ENCODE measurements at places on chromosomes 6 and 20.

GRCh38 chr20:11499101-11499634, 418.5 kb upstream of the BTBD3 start:
- DNase-seq = no peak

DNA sequence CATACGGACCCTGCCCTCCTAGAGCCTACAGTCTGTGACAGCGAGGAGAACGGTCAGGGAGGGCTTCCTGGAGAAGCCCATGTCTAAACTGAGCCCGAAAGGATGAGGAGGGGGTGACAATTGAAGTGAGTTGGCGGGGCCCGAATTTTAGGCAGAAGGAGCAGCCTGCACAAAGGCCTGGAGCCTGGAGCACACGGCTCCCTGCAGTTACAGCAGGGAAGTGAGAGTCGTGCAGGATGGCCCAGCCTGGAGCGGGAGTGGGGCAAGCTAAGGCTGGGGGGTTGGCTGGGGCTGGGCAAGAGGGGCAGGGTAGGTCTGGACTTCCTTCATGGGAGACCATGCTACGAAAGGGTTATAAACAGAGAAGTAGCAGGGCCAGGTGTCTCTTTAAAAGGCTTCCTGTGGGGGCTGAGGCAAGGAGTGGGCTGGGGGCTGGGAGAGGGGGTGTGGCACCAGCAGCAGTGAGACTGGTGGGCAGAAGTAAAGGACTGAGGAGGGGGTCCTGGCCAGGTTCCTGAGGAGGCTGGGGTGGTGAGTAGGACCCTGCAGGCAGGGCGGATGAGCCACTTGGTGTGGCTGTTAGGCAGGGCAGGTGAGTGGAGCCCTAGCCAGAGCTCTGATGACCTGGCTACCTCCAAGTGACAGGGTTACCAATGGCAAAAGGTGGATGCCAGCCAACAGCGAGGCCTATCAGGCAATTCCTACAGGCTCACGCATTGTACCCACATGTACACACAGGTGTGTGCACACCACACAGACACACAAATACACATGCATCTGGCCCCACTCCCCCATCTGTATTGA, 119.2 kb downstream of the MRPL14 start:
- DNase-seq = no peak

DNA sequence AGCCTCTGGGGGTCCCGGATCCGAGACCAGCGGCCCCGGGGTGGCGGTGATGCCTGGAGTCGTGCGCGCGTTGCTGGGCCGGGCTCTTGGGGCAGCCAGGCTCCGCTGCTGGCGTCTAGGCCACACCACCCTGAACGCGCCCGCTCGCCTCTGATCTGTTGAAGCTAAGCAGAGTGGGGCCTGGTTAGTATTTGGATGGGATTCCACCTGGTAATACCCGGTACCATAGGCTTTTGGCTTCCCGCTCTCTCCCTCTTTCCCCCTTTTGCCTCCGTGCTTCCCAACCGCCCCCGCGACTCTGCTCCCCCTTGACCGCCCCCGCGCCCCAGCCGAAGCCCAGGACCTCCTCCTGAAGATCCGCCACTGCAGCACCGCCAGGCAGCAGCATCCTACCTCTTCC, 1383.5 kb upstream of the DEFB115 start:
- peak; percentile 1 for DNase-seq

DNA sequence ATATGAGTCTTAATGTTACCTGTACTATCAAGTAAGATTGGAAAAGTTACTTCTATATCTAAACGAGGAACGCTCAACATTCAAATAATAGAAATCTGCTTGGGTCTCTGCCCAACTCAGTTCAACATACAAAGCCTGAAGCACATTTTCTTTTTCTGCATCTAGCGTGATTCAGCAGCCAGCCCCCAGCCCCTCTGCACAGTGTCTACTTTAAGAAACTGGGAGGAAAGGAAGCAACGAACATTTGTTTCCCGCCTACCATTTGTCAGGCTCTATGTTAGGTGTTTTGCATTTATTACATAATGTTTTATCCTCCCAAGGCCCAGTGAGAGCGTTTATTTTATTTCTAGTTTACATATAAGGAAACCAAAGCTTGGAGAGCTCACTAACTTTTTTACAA, 17.3 kb downstream of the PHACTR1 start:
- no peak for DNase-seq

DNA sequence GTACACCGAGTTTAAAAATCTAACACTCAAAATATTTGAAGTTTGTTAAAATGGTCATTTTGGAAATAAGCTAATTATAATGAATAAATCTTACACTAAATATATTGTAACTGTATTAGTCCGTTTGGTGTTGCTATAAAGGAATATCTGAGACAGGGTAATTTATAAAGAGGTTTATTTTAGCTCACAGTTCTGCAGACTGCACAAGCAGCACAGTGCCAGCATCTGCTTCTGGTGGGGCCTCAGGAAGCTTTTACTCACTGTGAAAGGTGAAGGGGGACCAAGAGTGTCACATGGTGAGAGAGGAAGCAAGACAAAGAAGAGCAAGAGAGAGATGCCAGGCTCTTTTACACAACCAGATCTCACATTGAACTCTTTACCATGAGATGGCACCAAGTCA, 17.1 kb downstream of the ELOVL5 start:
- no peak for DNase-seq

DNA sequence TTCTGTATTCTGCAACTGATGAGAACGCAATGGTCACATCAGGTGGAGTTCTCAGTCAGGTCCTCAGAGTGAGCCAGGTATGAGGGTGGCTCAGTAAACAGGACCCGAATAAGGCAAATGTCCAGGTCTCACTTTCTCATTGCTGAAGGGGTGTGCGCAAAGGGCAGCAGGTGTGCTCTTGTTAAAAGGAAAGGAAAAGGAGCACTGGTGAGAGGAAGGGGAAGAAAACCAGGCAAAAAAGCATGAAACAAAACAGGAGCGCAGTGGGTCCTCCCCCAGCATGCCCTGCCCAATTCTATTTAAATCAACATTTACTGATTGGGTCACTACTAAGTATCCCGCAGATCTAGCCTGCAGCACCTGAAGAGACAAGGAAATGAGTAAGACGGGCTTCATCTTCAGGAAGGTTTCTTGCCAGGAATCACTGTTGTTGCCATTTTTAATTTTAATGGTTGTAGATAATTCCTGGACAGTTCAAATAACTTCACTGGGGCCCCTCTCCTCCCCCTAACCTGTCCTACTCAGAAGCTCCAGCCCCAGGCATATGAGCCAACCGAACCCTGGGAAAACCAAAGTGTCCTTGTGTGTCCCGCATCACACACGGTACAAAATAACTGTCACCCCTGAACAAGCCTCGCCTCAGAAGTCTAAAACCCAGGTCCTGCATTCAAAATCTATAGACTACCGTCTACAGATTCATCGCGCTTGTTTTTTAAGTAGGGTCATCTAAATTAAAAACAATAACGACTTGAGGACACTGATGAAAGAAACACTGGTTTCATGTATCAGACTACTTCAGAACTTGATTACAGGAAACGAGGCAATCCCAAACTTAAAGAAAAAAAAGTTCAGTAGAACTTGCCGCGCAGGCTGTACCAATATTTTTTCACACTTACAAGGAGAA, 980 bp downstream of the MBOAT1 start:
- DNase-seq = peak; percentile 4

GRCh38 chr6:43292763-43293318, 5.2 kb upstream of the SLC22A7 start:
- DNase-seq = no peak

DNA sequence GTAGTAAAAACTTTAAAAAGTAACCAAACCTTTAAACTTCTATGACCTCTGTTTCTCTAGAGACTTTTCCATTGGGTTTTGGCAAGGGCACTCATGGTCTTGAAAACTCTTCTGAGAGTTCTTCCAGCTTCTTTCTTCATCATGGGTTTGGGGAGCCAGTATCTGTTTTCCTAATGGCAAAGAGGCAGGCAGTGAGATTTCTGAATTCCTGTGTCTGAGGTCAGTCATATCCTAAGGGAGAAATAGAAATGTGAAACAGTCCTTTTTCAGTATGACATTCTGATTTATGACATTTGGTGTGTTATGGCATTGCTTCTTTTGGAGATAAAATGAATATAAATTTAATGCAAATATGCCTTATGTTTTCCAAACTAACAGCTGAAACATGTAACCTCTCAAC, 518.5 kb upstream of the MARCKS start:
- no peak for DNase-seq

- DNase-seq = no peak
These were observed 121.3 kb upstream of the PTPRK start for GRCh38 chr6:128641703-128642102.

GRCh38 chr6:26172608-26172968, 85.4 kb downstream of the HFE start:
- DNase-seq = no peak

DNA sequence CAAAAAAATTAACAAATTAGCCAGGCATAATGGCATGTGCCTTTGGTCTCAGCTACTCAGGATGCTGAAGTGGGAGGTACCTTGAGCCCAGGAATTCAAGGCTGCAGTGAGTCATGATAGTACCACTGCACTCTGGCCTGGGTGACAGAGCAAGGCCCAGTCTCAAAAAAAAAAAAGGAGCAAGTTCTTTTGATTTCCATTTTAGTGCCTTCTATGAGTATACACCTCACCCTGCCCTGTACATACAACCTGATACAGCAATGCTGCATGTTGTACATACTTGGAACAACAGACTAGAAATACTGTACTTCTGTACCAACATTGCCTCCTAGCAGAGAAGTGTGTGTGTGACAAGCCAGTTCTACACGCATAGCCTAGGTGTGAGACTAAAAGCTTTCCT, 97.3 kb upstream of the CARMIL1 start:
- peak; percentile 41 for DNase-seq

DNA sequence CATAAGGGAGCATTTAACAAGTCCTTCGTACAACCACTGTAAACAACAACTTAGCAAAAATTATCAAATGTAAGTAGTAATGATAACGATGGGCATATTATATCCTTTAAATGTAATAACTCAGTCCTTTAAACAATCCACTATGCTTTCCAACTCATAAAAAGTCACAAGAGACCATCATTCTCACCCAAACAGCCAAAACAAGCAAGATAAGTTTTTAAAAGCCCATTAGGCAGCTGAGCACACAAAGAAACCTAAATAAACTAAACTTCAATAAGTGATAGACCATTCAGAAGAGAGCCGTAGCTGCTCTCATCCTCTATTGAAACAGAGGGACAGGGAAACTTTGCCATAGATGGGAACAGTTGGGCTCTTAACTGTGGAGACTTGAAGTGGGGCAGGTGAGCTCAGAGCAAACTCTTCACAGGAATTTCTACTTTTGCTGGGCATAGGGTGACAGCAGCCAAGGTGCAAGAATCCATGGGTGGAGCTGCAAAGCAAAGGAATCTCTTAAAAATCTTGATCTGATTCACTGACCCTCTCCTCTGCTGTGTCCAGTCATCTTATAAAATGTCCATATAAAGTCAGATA, 22.5 kb downstream of the RAB22A start:
- no peak for DNase-seq
